ENCODE measurements at places on chromosomes 2 and 18.

DNA sequence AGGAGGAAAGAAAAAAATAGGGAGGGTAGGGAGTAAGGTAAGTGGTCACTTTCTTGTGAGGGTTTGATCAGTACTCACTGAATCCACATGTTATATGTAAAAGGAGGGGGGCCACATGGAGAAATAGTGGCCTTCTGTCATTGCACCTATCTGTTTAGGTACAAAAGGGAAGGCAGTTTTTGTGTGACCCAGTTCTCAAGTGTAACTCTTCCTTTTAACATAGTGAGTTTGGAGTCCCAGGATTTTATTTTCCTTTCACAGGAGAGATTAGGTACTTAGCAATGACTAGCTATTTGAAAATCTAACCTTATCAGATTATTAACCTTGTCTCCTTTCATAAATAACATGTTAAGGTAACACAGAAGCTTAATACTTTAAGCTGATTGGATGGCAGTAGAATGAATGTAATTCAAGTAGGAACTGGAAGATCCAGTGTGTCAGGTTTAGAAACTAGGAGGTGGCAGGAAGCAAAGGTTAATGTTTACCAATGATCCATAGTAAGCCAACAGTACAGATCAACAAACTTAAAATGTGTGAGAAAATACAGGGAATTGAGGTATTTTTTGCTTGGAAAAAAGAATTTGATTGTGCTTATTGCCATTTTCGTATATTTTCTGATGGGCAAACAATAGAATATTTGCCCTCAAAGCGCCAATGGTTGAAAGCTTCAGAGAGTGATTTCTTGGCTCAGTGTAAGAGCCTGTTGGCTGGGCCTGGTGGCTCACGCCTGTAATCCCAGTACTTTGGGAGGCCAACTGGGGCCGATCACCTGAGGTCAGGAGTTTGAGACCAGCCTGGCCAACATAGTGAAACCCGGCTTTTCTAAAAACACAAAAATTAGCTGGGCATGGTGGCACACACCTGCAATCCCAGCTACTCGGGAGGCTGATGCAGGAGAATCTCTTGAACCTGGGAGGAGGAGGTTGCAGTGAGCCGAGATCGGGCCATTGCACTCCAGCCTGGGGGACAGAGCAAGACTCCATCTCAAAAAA lies 11.3 kb downstream of the HNMT start:
- no peak for DNase-seq

DNA sequence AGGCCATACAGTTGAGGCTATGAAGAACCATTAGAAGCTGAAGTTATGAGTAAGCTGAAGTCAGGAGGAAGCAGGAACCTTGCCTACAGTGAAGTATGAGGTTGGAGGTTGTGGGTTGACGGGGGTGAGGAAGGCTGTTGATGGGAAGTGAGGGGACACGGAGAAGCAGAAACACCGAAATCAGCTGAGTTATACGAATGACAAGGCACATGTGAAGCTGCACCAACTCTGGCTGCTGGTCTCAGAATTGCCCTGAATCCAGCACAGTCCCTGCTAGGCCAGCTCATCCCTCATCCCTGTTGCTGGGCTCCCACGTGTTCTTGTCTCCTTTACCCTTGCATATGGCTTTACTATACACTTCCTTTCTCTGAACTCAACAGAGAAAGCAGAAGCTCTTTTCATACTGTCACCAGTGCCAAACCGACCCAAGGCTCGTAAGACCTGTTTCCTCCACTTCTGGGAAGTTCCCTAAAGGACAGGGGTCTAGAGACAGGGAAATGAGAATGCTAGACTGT lies 9.2 kb upstream of the TMEM247 start:
- DNase-seq = peak; percentile 81

- DNase-seq = no peak
Measured at GRCh38 chr18:62396967-62397366, 71.9 kb downstream of the TNFRSF11A start.

DNA sequence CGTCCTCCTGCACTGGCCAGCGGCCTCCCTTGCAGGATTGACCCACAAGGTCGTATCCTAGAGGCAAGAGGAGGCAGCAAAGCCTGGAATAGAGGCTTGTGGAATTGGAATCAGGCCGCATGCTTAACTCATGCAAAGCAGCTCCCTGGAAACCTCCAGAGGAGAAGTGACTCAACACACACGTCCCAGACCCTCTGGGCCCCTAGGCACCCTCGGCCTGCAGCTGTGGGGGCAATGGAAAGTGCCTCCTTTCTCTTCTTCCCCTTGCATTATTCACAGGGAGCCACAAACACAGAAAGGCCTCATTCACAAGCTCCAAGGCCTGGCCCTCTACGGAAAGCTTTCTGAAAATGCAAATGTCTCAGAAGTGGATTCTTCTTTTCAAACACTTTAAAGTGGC lies 19.6 kb downstream of the SPATA3 start:
- no peak for DNase-seq

GRCh38 chr18:25348386-25349130 lies 3.4 kb downstream of the ZNF521 start:
- no peak for DNase-seq

- no peak for DNase-seq
Measured at GRCh38 chr2:225165052-225165451, 122.8 kb upstream of the DOCK10 start.

DNA sequence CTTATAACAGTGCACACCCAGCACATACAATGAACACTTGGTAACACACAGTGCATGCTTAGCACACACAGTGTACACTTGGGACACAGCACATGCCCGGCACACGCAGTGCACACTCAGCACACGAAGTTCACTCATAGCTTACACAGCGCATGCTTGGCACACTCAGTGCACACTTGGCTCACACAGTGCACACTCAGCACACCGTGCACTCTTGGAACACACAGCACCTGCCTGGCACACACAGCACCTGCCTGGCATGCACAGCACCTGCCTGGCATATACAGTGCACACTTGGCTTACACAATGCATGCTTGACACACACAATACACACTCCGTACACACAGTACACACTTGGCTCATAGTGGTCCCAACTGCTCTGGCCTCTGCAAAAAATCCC lies 128.2 kb downstream of the GALR1 start:
- DNase-seq = no peak

GRCh38 chr2:213122725-213123124 lies 28.7 kb downstream of the IKZF2 start:
- no peak for DNase-seq

- DNase-seq = no peak
Measured at GRCh38 chr2:113268621-113269360, 9.9 kb downstream of the PAX8 start.

DNA sequence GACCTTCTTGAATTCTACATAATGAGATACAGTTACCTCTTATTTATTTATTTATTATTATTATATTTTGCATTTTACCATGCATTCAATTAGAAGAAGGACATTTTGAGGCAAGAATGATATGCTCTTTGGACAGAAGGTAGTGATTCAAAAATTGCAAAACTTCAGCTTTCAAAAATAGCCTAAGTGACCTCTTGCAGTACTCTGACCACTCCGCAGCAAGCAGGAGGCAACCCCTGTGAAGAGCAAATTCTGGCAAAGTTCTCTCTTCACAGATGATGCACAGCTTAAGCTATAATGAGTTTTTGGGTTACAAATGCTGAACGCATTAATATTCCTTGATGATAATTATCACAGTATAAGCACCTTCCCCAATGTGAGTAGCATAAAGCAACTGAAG lies 170.0 kb downstream of the ZNF521 start:
- DNase-seq = no peak

- DNase-seq = no peak
Measured at GRCh38 chr2:84383271-84383670, 75.8 kb downstream of the SUCLG1 start.

GRCh38 chr2:208010506-208010905 lies 14.8 kb downstream of the PLEKHM3 start:
- no peak for DNase-seq

GRCh38 chr2:45823723-45824206 lies 172.3 kb downstream of the PRKCE start:
- no peak for DNase-seq

DNA sequence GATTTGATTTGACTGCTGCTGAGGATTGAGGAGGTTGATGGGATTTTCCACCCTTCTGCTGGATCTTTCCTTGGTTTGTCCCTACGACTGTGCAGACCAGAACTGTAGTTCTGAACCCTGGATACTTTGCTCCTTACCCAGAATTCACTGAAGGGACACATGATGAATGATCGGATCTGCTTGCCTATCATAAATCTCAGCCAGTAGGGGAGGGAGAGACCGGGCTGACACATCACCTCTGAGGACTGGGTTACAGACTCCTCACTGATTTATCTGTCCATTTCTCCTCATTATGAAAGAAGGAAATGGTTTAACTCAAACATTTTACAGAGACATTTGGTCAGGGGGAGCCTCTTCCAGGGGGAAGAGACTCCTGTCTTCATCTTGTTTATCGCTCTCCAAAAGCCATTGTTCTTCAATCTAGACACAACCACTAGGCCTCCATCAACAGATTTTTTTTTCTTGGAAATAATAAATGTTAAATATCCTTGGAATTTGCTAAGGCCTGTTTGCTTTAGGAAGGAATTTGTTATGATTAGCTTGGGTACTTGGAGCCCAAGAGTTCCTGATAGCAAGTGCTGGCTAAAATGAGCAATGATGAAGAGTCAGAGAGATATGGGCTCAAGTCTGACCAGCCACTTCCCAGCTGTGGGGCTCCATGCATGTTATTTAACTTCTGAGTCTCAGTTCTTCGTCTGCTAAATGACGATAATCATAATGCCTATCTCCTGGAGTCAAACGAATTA lies 925.5 kb downstream of the SLC4A3 start:
- DNase-seq = no peak

- DNase-seq = no peak
Measured at GRCh38 chr2:183224948-183225347, 100.7 kb downstream of the NUP35 start.

DNA sequence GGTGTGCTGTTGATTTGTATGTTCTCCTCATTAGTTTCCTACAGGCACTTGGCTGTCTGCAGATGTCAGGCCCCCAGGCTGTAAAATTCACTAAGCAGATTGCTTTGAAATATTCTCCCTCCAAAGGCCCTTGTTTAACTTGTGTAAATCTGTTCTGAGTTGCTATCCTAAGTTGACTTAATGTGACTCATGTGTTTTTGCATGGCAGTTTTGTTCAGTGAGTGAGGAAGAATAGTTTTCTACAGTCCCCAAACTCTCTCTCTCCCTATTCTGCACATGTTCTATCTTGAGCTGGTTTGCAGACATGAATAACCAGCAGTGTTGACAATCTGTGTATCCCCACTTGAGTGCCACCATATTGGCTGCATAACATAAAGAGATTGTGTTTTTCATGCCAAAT lies 1005.4 kb upstream of the DDX18 start:
- DNase-seq = no peak

DNA sequence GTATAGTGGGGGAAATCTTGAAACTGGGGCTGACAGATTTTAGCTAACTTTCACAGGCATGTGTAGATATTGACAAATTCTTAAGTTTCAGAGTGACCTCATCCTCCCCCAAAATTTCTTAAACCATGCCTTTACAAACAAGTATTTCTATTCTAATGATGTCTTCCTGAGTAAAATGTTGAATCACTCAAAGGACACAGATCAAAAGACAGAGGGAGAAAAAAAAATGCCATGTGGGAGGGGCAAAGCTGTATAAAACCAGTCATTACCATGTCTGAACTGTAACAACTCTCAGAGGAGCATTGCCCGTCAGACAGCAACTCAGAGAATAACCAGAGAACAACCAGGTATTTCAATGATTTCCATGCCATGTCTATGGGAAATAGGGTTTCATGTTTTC lies at the start of gene SERPINB2:
SERPINB2 (plus strand) TSS at position 282 of the 400 bp plus-strand sequence. CDS start 3,740 bp downstream, outside the sequence.
- DNase-seq = no peak

DNA sequence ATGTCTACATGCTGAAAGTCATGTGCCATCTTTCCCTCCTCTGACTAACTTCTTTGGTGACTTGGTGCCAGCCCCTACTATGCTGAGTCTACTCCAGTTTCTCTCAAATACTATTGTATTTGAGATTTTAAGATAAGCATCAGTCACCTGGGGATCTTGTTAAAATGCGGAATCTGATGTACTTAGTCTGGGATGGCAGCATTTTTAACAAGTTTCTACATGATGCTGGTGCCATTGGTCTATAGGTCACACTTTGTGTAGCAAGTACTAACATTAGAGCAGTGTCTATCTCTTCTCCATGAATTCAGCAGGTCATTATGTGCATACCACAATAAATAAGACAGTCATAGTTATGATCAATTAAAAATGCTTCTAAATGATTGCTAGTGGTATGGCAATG lies 106.9 kb downstream of the CERS6 start:
- no peak for DNase-seq

DNA sequence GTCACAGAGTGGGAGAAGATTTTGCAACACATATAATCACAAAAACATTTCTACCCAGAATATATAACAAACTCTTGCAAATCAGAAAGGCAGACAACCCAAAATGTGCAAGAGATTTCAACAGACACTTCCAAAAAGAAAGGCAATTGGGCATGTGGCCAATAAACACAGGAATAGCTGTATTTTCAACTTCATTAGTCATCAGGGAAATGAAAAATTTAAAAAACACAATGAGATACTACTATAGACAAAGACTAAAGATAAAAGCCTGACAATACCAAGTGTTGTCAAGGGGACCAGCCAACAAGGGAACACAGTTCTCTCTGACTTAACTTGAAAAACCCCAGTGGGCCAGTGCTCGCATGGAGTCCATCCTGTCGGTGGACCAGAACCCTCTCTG lies 40.5 kb downstream of the MTHFD2 start:
- DNase-seq = no peak

- DNase-seq = no peak
Measured at GRCh38 chr2:230830428-230830827, 34.3 kb upstream of the ITM2C start.

DNA sequence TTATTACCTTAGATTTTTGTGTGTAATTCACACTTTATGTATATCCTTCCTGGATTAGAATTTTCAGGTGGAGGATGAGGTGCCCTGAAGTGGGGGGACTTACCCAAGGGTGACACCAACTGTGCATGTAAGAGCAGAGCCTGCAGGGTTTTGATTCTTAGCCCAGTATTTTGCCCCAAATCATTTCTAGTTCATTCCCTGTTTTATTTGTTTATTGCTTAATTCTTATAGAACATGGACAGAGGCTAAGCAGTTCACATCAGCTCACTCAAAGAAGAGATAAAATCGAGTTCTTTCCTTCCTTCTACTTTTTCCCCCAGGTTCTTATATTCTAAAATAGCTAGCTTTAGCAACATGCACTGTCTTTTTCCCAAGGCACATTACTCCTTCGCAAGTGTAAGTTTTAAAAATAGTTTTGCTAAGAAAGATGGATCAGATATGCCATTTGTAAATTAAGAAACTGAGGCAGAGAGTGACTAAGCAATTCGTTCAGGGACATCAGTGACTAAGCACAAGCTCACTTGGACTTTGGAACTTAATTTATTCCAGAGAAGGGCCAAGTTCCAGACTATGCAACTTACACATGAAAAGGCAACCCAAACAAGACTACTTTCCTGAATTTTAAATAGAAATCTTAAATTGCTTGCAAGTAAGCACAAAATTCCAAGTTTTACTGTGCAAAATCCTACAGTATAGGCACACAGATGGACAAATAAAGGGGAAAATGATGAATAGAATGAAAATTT lies 427.9 kb upstream of the POU3F3 start:
- no peak for DNase-seq

DNA sequence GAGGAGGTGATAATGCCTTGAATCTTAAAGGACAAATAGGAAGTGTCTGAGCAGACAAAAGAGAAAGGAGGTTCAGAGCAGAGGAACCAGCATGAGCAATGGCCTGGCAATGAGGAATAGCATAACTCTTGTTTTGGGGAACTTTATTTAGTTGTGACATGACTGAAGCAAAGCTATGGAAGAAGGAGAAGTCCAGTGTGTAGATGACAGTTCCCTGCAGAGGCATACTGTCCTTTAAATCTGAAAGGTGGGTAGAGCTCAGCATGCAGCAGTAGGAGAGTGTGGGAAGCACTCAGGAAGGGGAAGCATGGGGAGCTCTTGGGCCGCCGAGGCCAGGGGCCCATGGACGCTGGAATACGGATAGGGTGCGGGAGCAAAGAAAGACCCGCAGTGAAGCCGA lies 173.8 kb downstream of the SEPTIN10 start:
- no peak for DNase-seq
